ENCODE measurements at places on chromosomes 11 and 22. TPM values are rescaled to one million over a fixed set of nuclear protein-coding genes. Genes with fewer than 3 reads are reported as not detected.

The HTR3B gene
- not detected for polyA plus RNA-seq

GRCh38 chr11:106218106-106218505, 140.6 kb downstream of the AASDHPPT start:
- DNase-seq = no peak

- no peak for DNase-seq
Measured at GRCh38 chr22:37757663-37758062, 50.1 kb upstream of the GCAT start.

GRCh38 chr11:69968396-69969347, 109.4 kb upstream of the ANO1 start:
- no peak for DNase-seq

The OR2AG1 gene
- polyA plus RNA-seq = not detected

DNA sequence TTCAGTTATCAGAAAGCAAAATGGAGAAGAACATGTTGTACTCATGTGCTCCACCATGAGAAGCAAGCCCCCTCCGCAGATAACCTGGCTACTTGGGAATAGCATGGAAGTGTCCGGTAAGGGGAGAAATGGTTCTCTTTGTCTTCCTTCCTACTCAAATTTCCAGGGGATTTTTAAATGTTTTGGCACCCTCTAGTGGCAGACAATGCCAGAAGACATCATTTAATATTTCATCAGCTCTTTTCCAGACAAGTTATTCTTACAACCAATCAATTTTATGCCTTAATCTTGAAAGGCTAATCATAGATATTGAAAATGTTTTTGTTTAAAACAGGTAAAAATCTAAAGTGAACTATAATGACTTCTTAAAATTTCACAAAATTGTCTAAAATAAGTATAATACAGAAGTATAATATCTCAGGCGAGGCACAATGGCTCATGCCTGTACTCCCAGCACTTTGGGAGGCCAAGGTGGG, 15.7 kb downstream of the CRTAM start:
- DNase-seq = no peak

- DNase-seq = no peak
Measured at GRCh38 chr22:46514592-46515207, 22.7 kb downstream of the CELSR1 start.

DNA sequence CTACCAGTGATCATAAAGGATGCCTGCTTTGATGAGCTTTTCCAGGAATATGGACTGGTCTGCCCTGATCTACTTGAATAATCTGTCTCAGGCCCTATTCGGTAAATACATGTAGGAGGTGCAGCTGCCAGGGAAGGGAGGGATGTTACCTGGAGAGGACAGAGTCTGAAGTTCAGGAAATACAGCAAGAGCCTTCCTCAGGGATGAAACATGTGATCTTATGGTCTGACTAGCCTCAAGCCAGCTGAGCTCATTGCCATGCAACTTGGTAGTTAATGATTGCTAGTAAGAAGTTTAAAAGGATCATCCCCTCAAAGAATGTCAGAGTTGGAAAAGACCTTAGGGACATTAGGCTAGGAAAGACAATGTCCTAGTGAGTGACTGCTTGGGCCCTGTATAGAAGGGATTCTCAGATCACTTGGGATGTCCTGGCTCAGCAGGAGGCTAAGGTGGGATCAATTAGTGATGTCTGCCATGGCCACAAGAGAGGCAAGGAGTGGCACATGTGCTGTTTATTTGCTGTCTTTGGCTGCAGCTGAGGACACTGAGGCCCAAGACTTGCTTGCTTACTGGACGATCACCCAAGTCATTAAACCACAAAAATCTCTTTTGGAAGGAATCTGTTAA, 18.5 kb downstream of the PTPRJ start:
- DNase-seq = no peak

Measured in liver (tissue), 10 donors.